ENCODE measurements at places on chromosomes 1 and 21.

DNA sequence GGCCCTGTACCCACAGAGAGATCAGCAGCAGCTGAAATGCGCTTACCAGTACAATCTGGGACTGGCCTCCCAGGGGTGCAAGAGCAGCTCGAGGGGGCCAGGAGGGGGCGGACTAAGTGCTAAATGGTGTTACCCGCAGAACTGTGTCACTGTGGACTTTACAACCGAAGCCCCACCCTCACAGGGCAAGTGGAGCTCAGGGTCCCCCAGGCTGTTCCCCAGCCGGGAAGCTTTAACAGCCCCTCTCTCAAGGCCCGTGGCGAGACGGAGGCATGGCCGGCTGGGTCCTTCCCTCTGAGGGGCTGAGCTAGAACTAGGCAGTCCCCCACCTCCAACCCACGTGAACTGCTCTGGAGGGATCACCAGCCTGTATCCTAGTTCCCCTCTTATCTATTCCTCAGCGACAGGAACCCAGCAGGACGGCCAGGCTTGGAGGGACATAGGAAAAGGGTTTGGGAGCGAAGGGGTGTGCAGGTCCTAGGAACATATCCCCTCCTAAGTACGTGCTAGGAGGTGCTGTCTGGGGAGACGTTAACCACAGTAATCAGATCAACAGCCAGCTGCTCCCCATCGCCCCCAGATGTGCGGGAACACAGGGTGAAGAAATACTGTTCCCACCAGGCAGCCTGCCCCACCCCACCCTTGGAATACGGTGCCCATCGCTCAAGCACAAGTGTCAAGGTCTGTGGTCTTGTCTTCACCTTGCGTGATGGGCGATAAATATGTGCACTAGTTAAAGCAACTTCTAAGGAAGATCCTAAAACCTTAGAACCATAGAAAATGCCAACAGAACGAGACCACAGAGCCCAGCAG is 24.4 kb downstream of the ZBTB17 start:
- DNase-seq: peak; percentile 61

- DNase-seq: no peak
Observed at GRCh38 chr1:100778748-100779147, 59.2 kb downstream of the VCAM1 start.

DNA sequence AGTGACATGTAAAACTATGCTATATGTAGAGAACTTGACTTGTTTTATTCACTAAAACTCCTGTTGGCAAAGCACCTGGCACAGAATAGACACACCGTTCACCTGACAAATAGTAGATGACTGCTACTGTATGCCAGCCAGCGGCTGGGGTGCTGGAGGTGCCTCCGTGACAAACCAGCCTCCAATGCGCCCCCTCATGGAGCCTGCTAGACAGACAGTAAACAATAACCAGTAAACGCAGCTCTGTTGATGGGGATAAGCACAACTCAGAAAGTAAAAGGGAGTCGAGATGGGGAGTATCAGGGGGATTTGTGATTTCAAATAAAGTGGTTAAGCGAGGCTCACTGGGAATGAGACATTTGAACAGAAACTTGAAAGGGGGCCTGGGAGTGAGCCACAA is 107.2 kb downstream of the PRDM2 start:
- no peak for DNase-seq

GRCh38 chr1:13733711-13734110 is 33.7 kb downstream of the PRDM2 start:
- DNase-seq: no peak

DNA sequence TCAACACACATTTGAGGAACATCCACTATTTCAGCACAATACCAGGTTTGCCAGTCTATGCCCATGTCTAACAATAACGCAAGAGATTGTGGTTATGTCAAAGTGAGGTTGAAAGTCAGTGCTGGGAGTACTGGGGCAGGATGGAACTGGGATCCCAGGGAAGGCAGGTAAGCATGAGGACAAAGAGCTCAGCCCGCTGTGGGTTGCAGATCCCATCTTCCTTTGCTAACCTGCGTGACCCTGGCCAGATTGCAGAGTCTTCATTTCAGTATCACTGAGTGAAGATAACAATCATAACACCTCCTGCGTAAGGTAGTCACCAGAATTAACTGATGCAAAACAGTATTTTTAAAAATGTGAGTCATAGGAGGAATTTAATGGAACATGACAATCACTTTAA is 250.0 kb downstream of the PCP4 start:
- DNase-seq: no peak

GRCh38 chr1:100582943-100583342 is 45.0 kb downstream of the GPR88 start:
- no peak for DNase-seq

DNA sequence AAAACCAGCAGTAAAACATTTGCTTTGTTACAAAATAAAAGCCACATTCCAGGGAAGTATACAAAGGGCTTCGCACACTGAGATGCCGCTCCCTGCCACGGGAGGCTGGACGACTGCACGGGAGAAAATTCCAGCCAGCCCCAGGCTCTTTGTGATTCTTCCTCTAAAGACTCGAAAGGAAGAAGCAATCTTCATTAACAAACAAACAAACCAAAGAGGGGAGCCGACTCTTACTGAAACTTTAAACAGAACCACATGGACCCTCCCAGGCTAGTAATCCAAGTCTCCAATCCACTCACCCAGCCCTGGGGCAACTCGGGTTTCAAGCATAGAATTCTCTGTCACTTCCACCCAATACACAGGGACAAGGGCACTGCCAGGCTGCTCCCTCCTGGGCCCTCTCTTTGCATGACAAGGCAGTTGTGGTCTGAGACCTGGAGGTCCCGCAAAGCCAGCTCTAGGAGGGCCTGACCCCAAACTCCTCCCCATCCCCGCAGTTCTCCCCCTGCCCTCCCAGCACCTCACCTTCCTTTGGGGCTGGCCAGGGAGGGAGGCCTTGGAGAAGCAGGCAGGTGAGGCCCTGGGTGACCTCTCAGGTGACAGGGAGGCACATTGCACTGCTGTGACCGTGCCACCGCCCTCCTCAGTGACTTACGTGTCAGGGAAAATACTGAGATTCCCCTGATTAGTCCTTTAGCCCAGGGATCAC is 26.6 kb upstream of the COL18A1 start:
- DNase-seq: no peak

GRCh38 chr1:33373606-33374005 is 52.7 kb upstream of the A3GALT2 start:
- DNase-seq: no peak

- no peak for DNase-seq
Observed at GRCh38 chr1:78255846-78256245, 210.1 kb downstream of the GIPC2 start.

DNA sequence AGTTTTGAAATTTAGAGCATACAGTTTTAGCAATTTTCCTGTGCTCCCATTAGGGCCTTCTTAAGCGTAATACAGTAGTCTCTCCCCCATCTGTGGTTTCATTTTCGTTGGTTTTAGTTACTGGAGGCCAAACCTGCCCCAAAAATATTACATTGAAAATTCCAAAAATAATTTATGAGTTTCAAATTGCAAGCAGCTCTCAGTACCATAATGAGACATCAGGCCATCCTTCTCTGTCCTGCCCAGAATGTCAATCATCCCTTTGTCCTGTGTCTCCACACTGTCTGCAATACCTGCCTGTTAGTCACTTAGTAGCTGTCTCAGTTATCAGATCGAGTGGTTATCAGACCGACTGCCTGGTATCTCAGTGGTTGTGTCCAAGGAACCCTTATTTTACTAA is 45.4 kb downstream of the ADSS2 start:
- no peak for DNase-seq

DNA sequence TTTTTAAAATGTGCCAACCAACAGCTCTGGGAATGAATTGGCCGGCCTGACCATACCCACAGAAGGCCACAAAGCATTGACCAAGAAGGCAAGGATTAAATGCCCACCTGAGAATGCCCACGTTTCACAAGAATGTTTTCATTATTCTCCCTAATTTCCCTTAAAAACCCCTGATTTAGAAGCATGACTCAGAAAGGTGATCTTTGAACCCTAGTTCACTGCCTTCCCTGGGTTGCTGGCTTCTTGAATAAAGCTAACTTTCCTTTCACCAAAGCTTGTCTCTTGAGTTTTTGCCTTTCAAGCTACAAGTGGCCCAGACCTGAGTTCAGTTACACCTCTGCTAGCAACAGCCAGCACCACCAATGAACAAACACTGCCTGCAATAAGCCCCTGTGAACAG is 14.4 kb upstream of the MRPL55 start:
- DNase-seq: no peak

DNA sequence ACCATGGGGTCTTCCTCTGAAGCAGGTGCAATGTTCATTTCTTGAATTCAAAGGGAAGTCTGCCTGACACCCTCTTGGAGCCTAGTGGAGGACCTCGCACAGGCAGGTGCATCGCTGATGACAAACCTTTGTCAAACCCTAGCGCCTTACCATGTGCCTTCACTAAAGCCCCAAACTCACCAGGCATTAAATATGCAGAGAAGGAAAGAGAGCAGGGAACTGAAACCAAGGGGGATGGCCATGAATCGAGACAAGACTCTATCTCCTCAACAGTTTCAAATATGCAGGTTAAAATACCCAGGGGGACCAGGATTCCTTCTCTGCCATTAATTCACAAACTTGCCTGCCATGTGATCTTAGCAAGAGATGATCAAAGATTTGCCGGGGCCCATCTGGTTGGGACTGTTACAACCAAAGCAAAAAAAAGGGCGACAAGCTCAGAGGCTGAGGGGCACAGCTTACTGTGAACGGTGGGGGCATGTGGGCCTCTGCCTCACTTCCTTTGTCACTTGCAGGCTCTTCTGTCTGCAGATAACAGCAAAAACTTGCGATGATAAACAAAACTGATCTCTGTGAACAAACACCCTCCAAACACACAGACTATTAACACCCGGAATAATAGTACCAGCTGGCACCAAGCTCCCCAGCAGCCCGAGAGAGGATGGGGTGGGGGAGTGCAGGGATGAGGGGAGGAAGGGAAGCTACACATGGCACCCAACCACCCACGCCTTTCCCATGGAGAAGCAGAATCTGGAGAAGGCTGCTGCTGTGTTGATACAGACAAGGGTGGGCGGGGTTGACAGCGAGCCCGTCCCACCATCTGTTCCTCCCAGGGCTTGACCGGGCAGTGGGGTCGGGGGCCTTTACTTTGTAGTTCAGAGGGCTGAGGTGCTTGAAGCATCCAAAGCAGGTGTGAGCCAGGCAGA is 33.9 kb downstream of the TMEM63A start:
- DNase-seq: no peak

DNA sequence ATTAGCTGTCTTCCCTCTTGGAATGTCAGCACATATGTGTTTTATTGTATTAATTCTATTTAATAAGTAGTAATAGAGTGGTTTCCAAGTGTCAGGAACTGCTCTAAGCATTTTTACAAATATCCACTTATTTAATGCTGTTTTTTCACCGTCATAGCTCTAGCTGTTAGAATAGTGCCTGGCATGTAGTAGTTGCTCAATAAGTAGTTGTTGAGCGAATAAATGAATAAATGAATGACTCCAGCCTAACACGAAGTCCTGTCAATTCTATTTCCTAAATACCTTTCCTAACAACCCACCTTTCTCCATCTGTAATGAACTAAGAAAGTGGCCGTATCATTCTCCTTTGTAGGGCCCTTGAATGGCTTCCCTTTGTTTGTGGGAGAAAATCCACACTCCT is 312.5 kb downstream of the DISC1 start:
- no peak for DNase-seq

- DNase-seq: no peak
Observed at GRCh38 chr1:223126741-223127140, 16.3 kb downstream of the TLR5 start.

DNA sequence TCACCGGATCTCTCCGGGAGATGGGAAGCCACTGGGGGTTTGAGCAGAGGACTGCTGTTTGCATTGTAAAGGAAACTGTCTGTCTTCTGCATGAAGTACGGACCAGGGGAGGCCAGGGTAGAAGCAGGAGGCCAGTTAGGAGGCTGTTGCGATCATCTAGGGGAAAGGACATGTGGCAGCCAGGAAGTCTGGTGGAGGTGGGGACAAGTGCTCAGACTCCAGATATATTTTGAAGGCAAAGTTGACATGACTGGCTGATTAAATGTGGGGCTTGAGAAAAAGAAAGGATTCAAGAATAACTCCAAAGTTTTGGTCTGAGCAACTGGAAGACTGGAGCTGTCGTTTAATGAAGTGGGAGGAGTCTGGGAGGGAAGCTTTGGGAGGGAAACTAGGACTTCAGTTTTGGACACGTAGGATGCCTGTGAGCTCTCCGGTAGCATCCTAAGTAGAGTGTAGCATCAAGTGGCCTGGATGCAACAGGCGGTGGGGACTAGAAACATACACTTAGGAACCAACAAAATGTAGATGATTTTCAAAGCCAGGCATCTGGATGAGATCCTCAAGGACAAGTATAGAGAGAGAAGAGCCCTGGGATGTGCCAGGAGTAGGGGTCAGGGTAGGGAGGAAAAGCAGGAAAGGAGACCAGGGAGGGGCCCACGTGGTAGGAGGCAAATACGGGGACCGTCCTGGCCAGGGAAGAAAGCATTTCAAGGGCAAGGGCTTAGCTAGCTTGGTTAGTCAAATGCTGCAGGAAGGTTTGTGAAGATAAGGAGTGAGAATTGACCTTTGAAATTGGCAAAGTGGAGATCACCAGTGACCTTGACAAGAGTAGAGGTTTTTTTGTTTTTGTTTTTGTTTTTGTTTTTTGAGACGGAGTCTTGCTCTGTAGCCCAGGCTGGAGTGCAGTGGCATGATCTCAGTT is 3.7 kb upstream of the C1orf210 start:
- DNase-seq: no peak

- no peak for DNase-seq
Observed at GRCh38 chr1:34524783-34525182, 230.1 kb upstream of the GJB5 start.

- DNase-seq: no peak
Observed at GRCh38 chr1:43205671-43206070, 33.5 kb downstream of the CFAP57 start.

GRCh38 chr21:33362044-33362555 is 37.3 kb downstream of the IFNAR1 start:
- peak; percentile 55 for DNase-seq

- DNase-seq: no peak
Observed at GRCh38 chr1:55322842-55323241, 107.7 kb upstream of the USP24 start.

GRCh38 chr21:41923186-41923585 is 30.6 kb downstream of the C2CD2 start:
- no peak for DNase-seq

GRCh38 chr1:20974951-20975350 is 187.8 kb upstream of the HP1BP3 start:
- no peak for DNase-seq

GRCh38 chr1:178362747-178363146 is 134.0 kb downstream of the CLEC20A start:
- no peak for DNase-seq

GRCh38 chr1:39857126-39857878 is 26.0 kb downstream of the TRIT1 start:
- no peak for DNase-seq

GRCh38 chr21:31318971-31319370 is 25.1 kb downstream of the TIAM1 start:
- DNase-seq: no peak

DNA sequence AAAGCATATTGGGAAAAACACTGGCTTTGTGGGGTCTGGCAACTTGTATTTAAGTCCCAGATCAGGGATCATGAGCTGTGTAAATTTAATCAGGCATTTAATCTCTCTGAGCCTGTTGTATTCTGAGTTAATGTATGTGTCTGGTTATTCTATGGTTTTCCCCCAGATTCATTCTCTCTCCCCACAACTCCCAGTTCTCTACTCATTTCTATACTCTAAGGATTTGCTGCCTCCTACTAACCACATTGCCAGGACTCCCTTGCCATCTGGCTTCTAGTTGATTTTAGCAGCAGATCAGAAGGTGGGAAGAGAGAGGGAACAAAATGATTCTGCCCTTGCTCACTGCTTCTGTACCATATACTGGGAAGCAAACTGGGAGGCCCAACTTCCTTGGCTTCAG is 31.4 kb upstream of the S1PR1 start:
- DNase-seq: no peak

All from stimulated activated CD4-positive, alpha-beta T cell treated with anti-CD3 and anti-CD28 coated beads, Interleukin-4, amount 100 ng/mL, for 24 hours (primary cell).